Right lobe of liver (tissue), 6 donors: ENCODE measurements at places on chromosomes 3 and 15.
A peak's percentile ranks its signal among the peaks of the same experiment; 100 is the strongest.

- DNase-seq, result no peak
Observed at GRCh38 chr3:24526640-24527212, 32.1 kb upstream of the THRB start.

DNA sequence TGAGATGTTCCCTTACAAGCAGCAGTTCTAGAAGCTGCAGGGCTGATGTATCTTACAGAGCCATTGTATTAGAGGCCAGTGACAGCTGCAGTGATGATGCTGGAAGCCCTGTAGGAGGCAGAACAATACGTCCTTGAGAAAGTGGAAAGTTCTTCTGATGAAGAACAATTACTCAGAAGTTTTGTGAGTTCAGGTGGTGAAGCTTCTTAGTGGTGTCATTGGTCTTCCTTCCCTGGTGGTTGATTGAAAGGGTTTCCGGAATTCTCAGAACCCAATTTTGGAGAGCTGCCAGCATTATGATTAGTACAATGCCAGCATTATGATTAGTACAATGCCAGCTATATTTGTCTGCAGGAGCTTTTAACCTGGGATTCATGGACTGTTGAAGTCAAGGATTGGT is 356.4 kb downstream of the MFSD1 start:
- DNase-seq, result no peak

- peak; percentile 77 for DNase-seq
Observed at GRCh38 chr15:81023483-81024264, 23.0 kb downstream of the TLNRD1 start.

DNA sequence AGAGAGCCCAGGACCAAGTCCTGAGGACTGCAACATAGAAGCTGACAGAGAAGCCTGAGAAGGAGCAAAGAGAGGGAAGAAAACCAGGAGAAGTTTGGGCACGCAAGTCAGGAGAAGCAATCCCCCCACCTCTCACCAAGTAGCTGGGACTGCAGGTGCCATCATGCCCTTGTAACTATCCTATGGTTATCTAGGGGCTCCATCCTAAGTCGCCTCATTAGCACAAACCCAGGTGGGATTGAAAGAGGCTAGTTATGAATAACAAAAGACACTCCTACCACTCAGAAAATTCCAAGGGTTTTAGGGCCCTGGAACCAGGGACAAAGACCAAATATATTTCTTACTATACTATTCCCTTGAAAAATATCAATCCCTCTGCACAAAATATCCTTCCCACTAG is 53.5 kb downstream of the CCR4 start:
- DNase-seq, result no peak

DNA sequence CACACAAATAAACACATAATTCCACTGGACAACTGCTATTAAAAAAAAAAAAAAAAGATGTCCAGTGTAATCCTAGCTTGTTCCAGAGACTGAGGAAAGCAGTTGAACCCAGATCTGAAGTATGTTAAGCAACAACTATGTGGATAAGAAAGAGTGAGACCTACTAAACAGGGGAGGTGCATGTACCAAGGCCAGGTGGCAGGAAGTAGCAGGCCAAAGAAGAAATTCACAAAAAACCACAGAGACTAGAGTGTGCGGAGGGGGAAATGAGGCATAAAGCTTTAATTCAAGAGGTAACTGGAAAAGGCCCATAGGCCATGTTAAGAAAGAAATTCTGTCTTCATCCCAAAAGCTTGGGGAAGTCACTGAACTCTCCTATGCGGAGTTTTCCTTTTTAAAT is 490.0 kb downstream of the NAALADL2 start:
- no peak for DNase-seq

GRCh38 chr3:46960081-46960701 is 16.4 kb downstream of the CCDC12 start:
- no peak for DNase-seq
